CD8-positive, alpha-beta memory T cell (primary cell): ENCODE measurements at places on chromosomes 16 and 17. TPM values are rescaled to one million over a fixed set of nuclear protein-coding genes. Genes with fewer than 3 reads are reported as not detected.

C17orf75 gene
- total RNA-seq: 33.4 TPM

- no peak for DNase-seq
Observed at GRCh38 chr17:49204516-49204915, 5.9 kb downstream of the GNGT2 start.

CCL11 gene
- total RNA-seq: not detected

GRCh38 chr16:75068085-75069031 lies 48.2 kb downstream of the LDHD start:
- DNase-seq: no peak

DNA sequence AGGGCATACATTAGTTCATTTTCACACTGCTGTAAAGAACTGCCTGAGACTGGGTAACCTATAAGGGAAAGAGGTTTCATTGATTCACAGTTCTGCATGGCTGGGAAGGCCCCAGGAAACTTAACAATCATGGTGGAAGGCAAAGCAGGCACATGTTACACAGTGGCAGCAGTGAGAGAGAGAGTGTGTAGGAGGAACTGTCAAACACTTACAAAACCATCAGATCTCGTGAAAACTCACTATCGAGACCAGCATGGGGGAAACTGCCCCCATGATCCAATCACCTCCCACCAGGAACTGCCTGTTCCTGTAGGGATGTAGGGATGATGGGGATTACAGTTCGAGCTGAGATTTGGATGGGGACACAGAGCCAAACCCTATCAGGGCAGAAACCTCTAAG lies 17.2 kb downstream of the NUBP1 start:
- no peak for DNase-seq

TBC1D3 gene
- not detected for total RNA-seq

DNA sequence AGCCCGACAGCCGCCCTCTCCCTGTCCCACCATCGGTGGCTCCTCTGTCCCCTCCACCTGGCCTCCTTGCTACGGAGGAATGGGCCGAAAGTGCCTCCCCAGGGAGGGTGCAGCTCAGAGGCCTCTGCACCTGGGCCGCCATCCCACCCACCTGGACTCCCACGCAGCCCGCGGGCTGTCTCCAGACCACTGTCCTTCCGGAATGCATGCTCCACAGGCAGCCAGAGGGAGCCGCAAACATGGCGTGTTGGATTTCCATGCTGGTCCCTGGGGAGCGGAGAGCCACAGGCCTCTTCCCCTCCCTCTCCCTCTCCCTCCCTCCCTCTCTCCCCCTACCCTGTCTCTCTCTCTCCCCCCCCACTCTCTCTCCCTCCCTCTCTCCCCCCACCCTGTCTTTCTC lies 3.0 kb downstream of the SSTR5 start:
- no peak for DNase-seq

GRCh38 chr16:30659507-30660423 lies 1.5 kb downstream of the FBRS start:
- peak; percentile 55 for DNase-seq

DNA sequence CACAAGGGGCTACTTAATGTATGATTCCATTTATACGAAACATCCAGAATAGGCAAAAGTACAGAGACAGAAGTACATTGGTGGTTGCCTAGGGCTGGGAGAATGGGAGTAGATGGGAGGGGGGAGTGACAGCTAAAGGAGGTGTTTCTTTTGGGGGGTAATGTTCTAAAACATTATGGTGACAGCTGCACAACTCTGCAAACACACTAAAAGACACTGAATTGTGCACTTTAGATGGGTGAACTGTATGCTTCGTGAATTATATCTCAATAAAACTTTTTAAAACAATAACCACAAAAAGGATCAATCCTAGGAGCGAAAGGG lies 661 bp downstream of the LYRM9 start:
- DNase-seq: no peak

NPW gene
- 9.4 TPM for total RNA-seq

GRCh38 chr16:1958715-1959268 lies 546 bp upstream of the NDUFB10 start:
- no peak for DNase-seq

SSTR5 gene
- total RNA-seq: not detected

SPNS3 gene
- total RNA-seq: 7.5 TPM

PRDM7 gene
- not detected for total RNA-seq
